Activated CD4-positive, CD25-positive, alpha-beta regulatory T cell treated with anti-CD3 and anti-CD28 coated beads, Interleukin-2, amount 50 U/mL, for 16 hours (primary cell): ENCODE measurements at places on chromosomes 3 and 15.

GRCh38 chr3:192772240-192772894 is 45.0 kb upstream of the FGF12 start:
- no peak for DNase-seq

- no peak for DNase-seq
These were observed 37.6 kb upstream of the WNT5A start for GRCh38 chr3:55524565-55525244.

GRCh38 chr3:175260145-175260794 is 401.1 kb downstream of the NAALADL2 start:
- DNase-seq = no peak

DNA sequence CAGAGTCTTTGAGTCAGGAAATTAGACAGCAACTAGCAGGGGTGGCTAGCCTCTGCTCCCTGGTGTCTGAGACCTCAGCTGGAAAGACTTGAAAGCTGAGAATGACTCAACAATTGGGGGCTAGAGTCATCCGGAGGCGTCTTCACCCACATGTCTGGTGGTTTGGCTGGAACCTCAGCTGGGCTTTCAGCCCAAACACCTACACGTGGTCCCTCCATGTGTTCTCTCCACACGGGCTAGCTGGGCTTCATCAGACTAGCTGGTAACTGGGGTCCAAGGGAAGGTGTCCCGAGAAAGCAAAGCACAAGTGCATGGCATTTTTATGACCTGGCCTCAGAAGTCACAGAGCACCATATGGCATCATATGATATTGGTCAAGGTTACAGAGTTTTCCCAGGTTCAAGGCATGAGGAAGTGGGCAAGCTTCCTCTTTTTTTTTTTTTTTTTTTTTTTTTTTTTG is 19.9 kb upstream of the ABHD2 start:
- DNase-seq = no peak

GRCh38 chr3:183385698-183386613 is 42.5 kb downstream of the MCF2L2 start:
- peak; percentile 28 for DNase-seq

GRCh38 chr3:45425237-45425933 is 37.0 kb downstream of the LARS2 start:
- no peak for DNase-seq

GRCh38 chr3:197942956-197943556 is 6.9 kb upstream of the RPL35A start:
- no peak for DNase-seq

DNA sequence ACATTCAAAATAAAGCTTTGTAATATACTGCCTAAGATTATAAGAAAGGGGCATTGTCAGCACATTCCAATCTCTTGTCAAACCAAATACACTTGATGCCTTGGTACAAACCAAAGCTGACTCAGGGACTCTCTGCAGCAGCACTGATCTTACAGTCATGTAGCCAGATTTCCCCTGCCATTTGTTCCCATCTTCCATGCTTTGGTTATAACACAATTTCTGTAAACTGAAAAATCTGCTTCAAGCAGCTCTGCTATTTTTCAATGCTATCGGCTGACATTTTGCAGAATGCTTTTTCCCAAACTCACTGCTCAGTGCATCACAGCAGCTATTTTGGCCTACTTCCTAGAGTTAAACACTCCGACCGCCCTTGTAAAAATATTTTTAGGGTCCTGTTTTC is 18.2 kb downstream of the PLOD2 start:
- no peak for DNase-seq

DNA sequence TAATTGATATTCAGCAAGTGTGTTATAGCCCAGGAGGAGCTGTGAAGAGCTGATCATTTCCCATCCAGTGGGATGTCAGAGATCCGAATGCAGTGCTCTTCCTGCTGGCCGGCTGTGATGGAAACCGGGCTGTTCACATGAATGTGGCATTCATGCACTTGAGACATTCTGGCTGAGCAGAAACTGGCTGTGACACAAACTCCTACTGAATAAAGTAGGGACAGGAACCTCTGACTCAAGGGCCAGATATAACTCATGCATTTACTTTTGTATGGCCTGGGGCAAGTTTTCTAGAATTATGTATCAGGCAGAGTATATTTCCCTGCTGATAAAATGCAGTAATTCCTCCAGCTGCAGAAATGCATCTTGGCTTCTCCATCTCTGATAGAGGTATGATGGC is 83.4 kb upstream of the FAM3D start:
- DNase-seq = no peak
